Liver (tissue), 10 donors: ENCODE measurements at places on chromosomes 7 and 10. TPM values are rescaled to one million over a fixed set of nuclear protein-coding genes. Genes with fewer than 3 reads are reported as not detected.

DNA sequence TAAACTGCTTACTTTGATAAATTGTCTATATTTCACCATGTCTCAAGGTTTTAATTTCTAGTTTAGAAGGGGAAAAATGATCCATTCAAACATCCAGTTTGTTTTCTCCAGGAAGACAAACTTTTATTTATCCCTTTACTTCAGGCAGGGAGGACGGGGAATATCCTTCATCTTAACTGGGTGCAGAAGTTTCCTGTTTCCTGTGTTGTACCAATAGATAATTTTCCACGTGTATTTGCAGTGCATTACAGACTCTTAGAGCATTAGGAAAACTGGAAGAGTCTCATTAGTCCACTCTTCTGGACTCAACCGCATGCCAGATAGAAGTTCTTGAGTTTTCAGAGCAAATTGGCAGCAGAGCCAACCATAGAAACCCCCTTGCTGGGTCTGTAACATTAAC is 39.4 kb upstream of the PIP4K2A start:
- no peak for DNase-seq

DNA sequence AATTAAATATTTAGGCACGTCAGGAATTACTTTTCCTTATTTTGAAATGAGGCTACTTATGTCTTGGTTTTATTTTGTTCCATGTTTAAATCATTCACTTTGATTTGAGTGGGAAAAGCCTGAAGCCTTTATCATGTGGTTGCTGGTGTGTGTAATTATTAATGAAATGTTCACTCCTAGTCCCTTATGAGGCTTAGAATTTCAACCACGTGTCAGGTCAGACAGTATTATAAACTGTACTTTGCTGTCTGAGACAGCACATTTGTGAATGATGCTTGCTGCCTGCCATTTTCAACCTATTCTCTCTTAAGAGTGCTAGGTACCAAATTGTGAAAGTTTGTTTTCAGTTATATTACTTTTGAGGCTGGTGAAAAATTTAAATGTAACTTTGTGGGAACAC is 58.9 kb downstream of the COL17A1 start:
- no peak for DNase-seq

GRCh38 chr7:11416641-11417458 is 415.1 kb downstream of the THSD7A start:
- DNase-seq: no peak

Gene LIPF
- not detected for total RNA-seq

Gene AS3MT
- total RNA-seq: 38.1 TPM

Gene SPOCK2
- total RNA-seq: 1.7 TPM

Gene SNX8
- total RNA-seq: 20.8 TPM

GRCh38 chr10:110506448-110506847 is 8.7 kb downstream of the DUSP5 start:
- DNase-seq: no peak

Gene CYP3A7
- 2,448 TPM for total RNA-seq

- DNase-seq: no peak
Measured at GRCh38 chr7:151472644-151473380, 32.9 kb upstream of the CRYGN start.

DNA sequence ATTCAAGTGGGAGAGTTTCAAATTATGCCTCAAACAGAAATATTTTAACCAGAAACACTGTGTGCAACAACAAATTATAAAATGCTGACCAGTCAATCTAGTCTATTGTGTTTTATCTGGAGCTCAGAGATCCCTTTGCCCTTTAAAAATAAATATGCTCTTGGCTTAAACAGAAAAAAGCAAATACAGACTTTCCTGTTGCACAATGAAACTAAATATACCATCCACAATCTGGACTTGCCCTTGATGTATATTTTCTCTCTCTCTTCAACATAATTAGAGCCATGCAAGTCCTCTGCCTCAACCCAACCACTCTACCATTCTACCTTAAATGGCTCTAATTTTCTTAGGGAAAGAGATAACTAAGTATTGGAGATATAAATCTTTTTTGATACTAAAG is 34.9 kb downstream of the ASAH2 start:
- no peak for DNase-seq

- DNase-seq: no peak
Measured at GRCh38 chr10:105837951-105838350, 1196.9 kb downstream of the SORCS3 start.

Gene CALML5
- not detected for total RNA-seq
